ENCODE measurements at places on chromosomes 16 and 17. TPM values are rescaled to one million over a fixed set of nuclear protein-coding genes. Genes with fewer than 3 reads are reported as not detected.

C17orf113 gene
- 1.1 TPM for total RNA-seq

SOST gene
- not detected for total RNA-seq

DNA sequence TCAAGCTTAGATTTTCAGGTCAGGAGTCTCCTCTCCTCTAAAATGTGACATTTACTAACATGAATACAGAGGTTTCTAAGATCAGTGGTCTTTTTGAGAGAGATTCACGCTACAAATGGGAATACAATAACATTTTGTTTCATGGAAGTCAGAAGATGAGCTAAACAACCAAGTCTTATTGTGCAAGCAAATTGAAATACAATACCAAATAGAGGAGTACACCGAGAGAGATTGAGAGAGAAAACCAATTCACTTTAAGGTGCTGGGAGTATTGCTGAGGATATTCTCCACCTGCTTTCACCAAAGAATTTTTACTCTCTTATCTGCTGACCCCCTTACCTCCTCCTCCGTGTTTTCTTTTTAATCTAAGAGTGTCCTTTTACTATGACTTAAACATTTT is 11.5 kb downstream of the VEZF1 start:
- H3K27ac ChIP-seq = no peak overlapping the region
- peaks cover 81% of the 10 kb centered on the region for H3K36me3 ChIP-seq
- no peaks in the 10 kb centered on the region for H3K27me3 ChIP-seq
- H3K4me3 ChIP-seq = no peak overlapping the region

GRCh38 chr17:58488428-58488890 is 251 bp upstream of the HSF5 start:
- no peak overlapping the region for H3K4me3 ChIP-seq
- DNase-seq = no peak

GRCh38 chr16:68798398-68798797 is 44.9 kb upstream of the TANGO6 start:
- peaks cover under 1% of the 10 kb centered on the region for H3K4me1 ChIP-seq
- no peak overlapping the region for H3K27ac ChIP-seq
- peaks cover 8% of the 10 kb centered on the region for H3K27me3 ChIP-seq
- H3K4me3 ChIP-seq = no peak overlapping the region
- DNase-seq = no peak

DNA sequence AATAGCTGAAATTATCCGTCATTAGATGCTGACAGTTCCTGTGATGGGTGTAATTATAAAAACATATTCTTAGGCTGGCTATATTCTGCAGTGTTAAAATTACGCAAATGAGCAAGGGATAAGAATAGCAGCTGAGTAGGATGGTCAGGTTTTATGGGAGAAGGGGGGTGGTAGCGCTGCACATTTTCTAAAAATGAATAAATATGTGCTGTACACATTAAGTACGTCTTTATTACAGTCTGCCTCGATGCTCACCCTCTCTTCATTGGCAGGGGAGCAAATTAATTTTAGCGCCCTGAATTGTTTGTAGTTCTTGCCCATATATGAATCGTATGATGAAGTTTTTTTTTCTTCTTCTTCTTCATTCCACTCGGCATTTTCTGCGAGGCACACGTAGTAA is 244.2 kb downstream of the SNX29 start:
- no peaks in the 10 kb centered on the region for H3K4me1 ChIP-seq
- peaks cover 4% of the 10 kb centered on the region for H3K27me3 ChIP-seq
- DNase-seq = no peak
- H3K27ac ChIP-seq = no peak overlapping the region
- H3K4me3 ChIP-seq = no peak overlapping the region
- H3K36me3 ChIP-seq = no peaks in the 10 kb centered on the region

- DNase-seq = no peak
- H3K27ac ChIP-seq = no peak overlapping the region
- H3K36me3 ChIP-seq = peaks cover 32% of the 10 kb centered on the region
- H3K4me3 ChIP-seq = no peak overlapping the region
Measured at GRCh38 chr16:53061256-53061655, 6.5 kb downstream of the CHD9 start.

GRCh38 chr17:57944908-57945307 is 10.3 kb downstream of the CUEDC1 start:
- H3K4me3 ChIP-seq = no peak overlapping the region
- H3K36me3 ChIP-seq = no peaks in the 10 kb centered on the region
- no peak overlapping the region for H3K27ac ChIP-seq
- DNase-seq = no peak
- peaks cover 8% of the 10 kb centered on the region for H3K4me1 ChIP-seq
- peaks cover 9% of the 10 kb centered on the region for H3K27me3 ChIP-seq

DNA sequence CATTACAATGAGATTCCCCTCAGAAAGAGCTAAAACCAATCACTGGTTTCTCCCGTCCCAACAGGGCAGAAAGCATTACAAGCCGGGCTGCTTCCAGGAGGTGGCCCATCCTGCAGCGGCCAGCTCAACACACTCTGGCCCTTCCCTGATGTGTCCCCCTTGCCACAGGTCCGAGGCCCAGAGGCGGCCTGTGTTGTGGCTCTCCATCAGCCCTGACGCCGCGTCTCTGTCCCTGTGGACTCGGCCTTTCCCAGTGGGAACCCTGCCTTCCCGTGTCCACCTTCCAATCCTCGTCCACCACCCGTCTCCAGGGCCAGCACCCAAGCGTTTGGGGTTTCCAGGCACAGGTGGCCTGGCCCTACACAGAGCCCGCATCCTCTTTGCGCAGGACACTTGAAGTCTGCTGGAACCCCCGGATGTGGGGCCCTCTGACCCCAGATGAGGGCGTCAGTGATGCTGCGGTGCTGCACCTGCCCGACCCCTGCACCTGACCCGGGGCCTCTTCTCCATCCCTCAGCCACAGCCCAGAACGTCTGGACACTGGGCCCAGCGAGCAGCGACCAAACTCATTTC is 21.1 kb downstream of the RAB40B start:
- no peaks in the 10 kb centered on the region for H3K4me1 ChIP-seq
- no peak overlapping the region for H3K4me3 ChIP-seq
- no peak overlapping the region for H3K27ac ChIP-seq
- H3K36me3 ChIP-seq = no peaks in the 10 kb centered on the region
- no peak for DNase-seq

All from K562 (cell line).